ENCODE measurements at places on chromosomes 7 and 10.

DNA sequence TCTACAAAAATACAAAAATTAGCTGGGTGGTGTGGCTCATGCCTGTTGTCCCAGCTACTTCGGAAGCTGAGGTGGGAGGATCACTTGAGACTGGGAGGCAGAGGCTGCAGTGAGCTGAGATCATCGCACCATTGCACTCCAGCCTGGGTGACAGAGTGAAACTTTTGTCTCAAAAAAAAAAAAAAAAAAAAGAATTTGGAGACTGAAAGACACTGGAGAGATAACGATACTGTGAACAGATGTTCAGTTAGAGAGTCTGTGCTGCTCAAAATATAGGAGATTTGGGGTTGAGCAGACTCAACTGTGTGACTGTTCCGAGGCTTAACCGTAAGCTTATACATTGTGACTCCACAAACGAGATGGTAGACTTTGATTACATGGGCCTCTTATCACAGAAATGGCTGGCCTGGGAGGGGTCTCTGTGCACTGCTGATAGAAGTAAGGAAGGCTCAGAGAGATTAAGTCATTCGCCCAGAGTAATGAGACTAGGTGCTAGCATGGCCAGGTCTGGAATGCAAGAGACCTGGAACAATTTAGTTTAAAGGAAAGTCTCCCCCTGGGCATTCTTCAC, 19.4 kb downstream of the WBP1L start:
- no peak for DNase-seq

DNA sequence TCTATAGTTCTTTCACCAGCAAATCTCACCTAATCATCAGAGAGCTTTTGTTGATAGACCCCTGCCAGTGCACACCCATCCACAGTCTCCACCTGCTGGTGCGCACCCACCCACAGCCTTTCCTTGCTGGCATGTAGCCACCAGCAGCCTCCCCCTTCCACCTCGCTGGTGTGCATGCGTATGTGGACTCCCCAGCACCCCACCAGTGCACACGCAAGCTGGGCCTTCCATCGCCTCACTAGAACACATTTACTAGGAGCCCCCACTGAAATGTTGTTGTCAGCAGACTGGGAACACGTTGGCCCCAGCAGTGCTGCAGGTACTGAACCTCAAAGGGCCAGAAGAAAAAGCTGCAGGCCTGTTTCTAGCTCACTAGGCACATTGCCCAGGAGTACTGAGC, 104.9 kb upstream of the ZWINT start:
- DNase-seq = no peak

DNA sequence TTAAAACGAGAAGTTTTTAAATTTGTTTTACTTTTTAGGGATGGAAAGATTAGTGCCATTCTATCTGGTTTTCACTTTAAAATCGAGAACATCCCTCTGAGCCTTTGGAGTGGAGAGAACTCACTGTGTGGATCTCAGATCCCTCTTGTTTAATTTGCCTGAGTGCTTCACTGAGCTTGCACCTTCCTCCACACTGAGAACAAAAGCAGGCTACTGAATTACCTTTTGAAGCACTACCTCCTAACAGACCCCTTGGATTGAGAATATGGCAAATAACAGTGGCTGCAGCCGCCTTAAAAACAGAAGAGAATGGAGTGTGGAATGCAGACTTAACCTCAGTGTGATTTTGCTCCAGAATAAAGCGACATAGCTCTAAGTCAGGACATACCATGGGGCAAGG, 204.7 kb downstream of the CNTNAP2 start:
- DNase-seq = no peak

DNA sequence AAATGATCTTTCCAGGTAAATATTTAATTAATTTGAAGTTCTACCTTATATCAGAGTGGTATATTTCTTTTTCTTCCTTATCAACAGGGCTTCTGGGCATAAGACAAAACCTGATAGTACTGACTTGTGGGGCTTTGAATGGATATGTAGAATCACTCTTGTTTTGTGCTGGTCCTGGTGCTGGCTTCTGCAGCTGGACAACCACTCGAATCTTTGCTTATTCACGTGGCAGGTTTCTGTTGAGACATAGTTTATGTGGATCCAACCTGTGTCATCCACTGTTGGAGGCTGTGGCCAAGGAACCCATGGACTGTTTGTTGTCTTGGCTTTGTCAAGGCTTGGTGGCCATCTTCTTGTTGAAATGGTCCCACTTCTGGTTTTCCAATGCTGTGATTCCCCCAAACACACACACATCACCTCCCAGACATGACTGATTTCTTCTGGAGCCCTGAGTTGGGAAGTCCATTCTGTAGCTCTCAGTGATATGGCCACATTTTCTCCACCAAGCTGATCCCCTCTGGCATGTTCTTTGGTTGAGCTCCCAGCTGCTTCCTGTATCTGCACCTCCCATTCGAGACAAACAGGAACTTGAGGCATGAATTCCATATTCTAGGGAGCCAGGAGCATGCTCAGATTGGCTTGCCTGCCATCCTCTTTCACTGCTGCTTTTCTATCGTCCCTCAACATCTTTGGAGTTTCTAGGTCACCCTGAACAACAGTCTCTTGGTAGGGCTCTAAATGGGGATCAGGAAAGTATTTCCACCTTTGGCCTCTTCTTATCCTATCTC, 19.5 kb downstream of the TAS2R41 start:
- DNase-seq = no peak

GRCh38 chr10:20117471-20117870, 301.2 kb downstream of the PLXDC2 start:
- no peak for DNase-seq

DNA sequence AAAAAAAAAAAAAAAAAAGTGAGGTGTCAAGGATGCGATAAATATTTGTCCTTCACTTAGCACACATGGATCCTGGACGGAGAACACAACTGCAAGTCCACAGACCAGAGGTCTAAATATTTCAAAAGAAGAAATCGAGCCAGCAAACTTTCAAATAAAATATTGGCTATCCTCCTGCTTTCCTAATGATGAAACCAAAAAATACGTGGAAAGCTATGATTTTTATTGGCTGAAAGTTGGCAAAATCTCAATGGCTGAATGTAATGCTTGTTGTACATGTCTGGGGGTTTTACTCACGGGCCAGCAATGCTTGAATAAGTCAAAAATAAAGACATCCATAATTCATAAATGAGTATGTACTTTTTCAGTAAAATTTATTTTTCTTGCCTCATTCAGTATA, 19.0 kb upstream of the MGMT start:
- no peak for DNase-seq

GRCh38 chr10:7908541-7909210, 90.4 kb downstream of the TAF3 start:
- no peak for DNase-seq

- no peak for DNase-seq
Observed at GRCh38 chr7:30468791-30469190, 9.8 kb downstream of the NOD1 start.

- no peak for DNase-seq
Observed at GRCh38 chr10:42755028-42755451, 27.6 kb upstream of the BMS1 start.

DNA sequence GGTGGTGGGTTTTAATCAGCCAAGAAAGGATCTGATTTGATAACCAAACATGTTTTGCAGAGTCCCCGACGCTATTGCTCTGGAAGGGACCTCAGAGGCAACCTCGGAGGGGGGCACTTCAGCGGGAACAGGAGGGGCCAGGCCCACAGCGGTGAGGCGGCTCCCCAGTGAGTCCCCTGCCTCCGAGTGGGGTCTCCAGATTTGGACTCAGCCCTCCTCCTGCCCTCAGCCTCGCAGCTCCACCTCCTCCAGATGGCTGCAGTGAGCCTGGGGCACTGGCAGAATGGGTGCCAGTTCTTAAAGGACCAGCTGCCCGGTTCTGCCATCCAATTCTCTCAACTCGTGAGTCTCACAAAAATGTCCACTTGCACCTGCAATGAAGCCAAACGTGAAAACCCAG, 61.0 kb upstream of the NANOS1 start:
- DNase-seq = no peak

GRCh38 chr7:66279912-66280311, 74.8 kb downstream of the TPST1 start:
- no peak for DNase-seq

Data from stimulated activated CD4-positive, alpha-beta T cell treated with anti-CD3 and anti-CD28 coated beads, Interleukin-1b, Interleukin-23, amount 100 ng/mL, for 1 hour (primary cell).